ENCODE measurements at places on chromosomes 1 and 21. TPM values are rescaled to one million over a fixed set of nuclear protein-coding genes. Genes with fewer than 3 reads are reported as not detected.
A peak's percentile ranks its signal among the peaks of the same experiment; 100 is the strongest.

- no peaks in the 10 kb centered on the region for H3K4me1 ChIP-seq
- DNase-seq, result no peak
- H3K36me3 ChIP-seq, result no peaks in the 10 kb centered on the region
- peaks cover 24% of the 10 kb centered on the region for H3K27me3 ChIP-seq
- no peak overlapping the region for H3K4me3 ChIP-seq
Observed at GRCh38 chr1:37622131-37622530, 12.6 kb downstream of the RSPO1 start.

- H3K27ac ChIP-seq, result no peak overlapping the region
- H3K4me1 ChIP-seq, result peaks cover 16% of the 10 kb centered on the region
- H3K36me3 ChIP-seq, result no peaks in the 10 kb centered on the region
- H3K4me3 ChIP-seq, result no peak overlapping the region
- no peak for DNase-seq
- H3K27me3 ChIP-seq, result no peaks in the 10 kb centered on the region
Observed at GRCh38 chr1:94592571-94592920, 51.0 kb upstream of the F3 start.

GRCh38 chr1:33436557-33437285, 5.8 kb upstream of the PHC2 start:
- H3K4me3 ChIP-seq, result no peak overlapping the region
- no peak overlapping the region for H3K27ac ChIP-seq
- peak; percentile 28 for DNase-seq
- H3K4me1 ChIP-seq, result peaks cover 10% of the 10 kb centered on the region
- H3K27me3 ChIP-seq, result no peaks in the 10 kb centered on the region

DNA sequence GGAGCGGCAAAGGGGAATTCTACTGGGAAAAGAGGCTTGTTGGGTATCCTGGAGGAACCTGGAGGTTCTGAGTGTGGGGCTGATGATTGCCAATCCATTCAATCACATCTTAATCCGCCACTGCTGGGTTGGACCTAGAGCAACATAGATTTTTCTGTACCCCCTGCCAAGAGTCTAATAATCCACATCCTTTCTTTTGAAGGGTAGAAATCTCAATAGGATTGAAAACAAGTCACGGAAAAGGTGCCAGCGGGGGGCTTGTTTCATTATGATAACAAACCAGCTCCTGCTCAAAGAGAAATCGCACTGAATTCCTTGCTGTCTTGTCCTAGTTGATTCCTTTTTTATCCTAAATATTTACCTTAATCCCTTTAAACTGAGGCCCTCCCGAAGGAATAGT, 528.5 kb downstream of the ADGRL2 start:
- H3K4me1 ChIP-seq, result no peaks in the 10 kb centered on the region
- no peak overlapping the region for H3K4me3 ChIP-seq
- DNase-seq, result no peak
- no peak overlapping the region for H3K27ac ChIP-seq

The ACTL8 gene
- total RNA-seq, result 0.28 TPM
